ENCODE measurements at places on chromosomes 5 and 9. TPM values are rescaled to one million over a fixed set of nuclear protein-coding genes. Genes with fewer than 3 reads are reported as not detected.

TERT gene
- not detected for total RNA-seq

OTP gene
- total RNA-seq: not detected

FAM200C gene
- total RNA-seq: 2.7 TPM

TAS2R1 gene
- not detected for total RNA-seq

SOX30 gene
- total RNA-seq: not detected

ADRA1B gene
- total RNA-seq: 53.3 TPM

All from thoracic aorta (tissue), 2 donors.